ENCODE measurements at places on chromosomes 1 and 21.

DNA sequence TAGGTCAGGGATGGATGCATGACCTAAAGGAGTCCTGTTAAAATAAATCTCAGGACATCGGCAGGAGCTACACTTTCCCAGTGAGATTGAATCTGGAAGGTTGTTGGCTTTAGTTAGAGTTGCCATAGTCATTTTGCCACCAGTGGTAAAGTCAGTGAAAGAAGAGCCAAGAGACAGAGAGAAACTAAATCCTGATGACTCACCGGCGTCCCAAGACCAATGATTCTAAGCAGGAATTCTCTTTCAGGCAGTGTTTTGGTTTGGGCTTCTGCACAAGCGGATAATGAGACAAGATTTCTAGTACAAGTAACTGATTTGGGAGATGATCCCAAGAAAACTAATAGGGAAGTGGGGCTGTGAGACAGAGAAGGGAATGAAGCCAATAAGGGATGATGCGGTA, 88.8 kb upstream of the ETS2 start:
- no peak for DNase-seq

- DNase-seq = no peak
These were observed 10.8 kb downstream of the OSBPL9 start for GRCh38 chr1:51627672-51628071.

- DNase-seq = no peak
These were observed 14.2 kb upstream of the CITED4 start for GRCh38 chr1:40876436-40876761.

DNA sequence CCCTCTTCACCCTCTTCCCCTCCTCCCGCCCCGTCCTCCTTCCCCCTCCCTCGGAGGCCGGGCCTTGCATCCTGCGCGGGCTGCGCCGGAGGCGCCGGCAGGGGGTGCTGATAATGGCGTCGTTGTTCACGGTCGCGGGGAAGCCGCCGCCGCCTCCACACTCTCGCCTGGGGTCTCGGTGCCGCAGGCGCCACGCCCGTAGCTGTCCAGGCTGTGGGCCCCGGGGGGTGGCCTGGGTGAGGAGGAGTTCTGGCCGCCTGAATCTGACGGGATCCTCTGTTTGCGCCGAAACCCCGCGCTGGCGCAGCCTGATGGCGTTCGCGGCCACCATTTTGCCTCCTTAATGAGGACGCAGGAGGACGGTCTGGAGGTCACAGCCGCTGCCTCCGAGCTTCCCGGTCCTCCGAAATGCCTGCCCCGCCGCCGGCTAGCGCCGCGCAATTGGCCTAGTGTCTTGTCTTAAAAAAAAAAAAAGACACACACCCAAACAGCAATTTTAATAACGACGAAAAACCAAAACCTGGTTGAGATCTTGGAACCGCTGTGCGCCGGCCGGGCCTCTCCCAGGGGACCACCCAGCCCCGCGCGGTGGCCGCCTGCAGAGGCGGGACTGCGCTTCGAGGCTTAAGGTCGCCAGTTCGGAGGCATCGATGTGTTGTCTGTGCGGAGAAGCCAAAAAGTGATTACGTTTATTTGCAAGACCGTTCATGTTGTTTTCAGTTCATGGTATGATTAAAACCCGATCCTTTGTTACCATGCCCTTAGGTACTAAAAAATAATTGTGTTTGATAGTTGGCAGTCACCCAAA, 106.6 kb upstream of the HNRNPU start:
- DNase-seq = peak; percentile 98

GRCh38 chr1:231189683-231190270, 27.9 kb downstream of the TRIM67 start:
- DNase-seq = no peak

- DNase-seq = no peak
These were observed 2.8 kb downstream of the MAN1A2 start for GRCh38 chr1:117370071-117370470.

DNA sequence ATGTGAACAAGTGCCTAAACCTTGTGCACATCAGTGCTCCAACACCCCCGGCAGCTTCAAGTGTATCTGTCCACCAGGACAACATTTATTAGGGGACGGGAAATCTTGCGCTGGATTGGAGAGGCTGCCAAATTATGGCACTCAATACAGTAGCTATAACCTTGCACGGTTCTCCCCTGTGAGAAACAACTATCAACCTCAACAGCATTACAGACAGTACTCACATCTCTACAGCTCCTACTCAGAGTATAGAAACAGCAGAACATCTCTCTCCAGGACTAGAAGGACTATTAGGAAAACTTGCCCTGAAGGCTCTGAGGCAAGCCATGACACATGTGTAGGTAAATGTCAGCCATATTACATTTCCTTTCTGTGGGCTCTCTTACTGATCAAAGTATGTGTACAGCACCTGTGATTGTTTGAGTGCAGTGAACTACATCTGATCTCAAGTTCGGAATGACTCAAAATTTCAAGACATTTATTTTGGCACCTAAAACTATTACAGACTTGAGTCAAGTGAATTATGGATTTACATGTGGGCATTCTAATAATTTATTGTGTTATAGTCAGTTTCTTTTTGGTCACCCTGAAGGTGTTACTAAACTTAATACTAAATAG, 196.5 kb downstream of the TPR start:
- DNase-seq = no peak

GRCh38 chr1:227411066-227411465, 92.8 kb upstream of the CDC42BPA start:
- no peak for DNase-seq

DNA sequence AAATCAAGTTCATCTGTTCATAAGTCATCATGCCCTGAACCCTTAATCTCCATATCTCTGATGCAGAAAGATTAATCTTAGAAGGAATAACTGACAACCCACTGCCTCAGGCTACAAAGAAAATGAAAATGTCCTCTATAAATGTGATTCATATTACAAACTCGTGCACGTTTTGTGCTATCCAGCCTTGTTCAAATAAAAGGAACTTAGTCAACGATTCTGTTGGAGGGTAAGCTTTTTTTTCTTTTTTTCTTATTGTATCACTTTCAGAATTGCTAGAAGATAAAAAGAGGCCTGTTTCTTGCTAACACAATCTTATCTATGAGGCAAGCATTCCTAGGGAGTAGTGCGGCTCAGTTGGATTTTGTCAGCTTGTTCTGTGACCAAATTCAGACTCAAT, 228.4 kb downstream of the TM2D1 start:
- DNase-seq = no peak

DNA sequence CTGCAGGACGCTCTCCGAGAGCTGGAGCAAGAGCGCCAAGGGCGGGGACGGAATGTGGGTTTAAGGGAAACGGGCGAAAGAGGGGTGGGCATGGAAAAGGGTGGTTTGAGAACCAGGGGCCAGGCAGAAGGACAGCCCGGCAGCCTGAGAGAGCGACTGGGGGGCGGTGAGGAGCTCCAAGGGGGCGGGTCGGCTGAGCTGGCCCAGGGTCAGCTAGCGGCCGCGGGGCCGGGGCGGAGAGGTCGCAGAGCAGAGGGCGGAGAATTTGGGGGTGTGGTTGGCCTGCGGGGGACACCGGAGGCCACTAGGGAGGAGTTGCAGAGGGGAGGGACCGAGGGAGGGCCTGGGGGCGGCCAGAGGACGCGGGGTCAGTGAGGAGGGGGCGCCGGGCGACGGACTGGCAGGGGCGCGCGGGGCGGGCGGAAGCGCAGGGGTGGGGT, 54.7 kb downstream of the NDUFS5 start:
- peak; percentile 78 for DNase-seq

DNA sequence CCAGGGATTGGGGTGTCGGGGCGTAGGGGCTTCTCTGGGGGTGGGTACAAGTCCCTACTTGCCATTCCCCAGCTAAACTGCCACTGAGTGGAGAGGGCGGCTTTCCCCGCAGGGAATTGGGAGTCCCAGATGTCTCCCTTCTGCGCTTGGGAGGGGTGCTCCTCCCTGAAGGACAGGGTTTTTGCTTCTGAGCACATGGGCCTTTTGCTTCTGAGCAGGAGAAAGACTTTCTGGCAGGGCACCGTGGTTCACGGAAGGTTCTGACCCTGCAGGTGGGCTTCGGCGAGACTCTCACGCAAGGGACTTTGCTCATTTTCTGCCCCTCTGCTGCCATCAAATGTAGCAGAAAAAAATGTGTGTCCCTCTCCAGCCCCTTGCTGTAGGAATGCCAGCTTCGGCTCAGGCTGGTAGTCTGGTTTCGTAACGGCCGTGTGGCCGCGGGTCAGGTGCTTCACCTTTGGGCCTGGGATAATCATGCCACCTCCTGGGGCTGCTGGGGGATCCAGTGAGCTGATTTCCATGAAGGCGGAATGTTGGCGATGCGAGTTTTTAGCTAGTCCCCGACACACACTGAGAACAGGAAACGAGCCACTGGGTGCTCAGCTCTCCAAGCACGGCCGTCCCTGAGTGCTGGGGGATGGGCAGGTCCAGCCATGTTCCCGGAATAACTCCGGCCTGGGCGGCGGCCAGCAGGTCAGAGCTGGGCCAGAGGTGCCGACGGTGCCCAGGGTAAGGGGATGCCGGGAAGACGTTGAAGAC, 364.0 kb downstream of the CAMTA1 start:
- DNase-seq = peak; percentile 42

DNA sequence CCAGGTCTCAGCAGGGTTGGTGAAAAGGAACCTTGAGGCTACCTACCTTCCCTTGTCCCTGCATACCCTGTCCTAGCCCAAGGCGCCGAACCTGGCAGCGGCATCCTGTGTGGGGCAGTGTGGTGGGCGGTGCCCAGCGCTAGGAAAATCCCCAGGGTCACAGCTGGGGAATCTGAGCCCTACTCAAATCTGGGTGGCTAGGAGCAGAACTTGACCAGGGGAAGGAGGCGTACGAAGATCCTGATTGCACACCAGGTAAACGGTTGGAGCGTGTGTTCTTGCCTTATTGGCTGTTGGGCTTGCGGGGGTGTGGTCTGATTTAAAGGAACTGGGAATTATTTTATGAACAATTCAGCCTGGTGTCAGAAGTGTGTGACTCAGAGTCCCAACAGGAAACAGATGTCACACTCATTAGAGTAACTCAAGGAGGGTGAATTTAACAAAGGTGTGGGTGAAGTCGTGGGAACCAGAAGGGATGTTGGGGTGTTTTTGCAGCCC, 118.6 kb downstream of the LRIG2 start:
- DNase-seq = no peak

- DNase-seq = no peak
These were observed 23.7 kb downstream of the RRP1 start for GRCh38 chr21:43812957-43813655.

- DNase-seq = no peak
These were observed 159.9 kb upstream of the RAB4A start for GRCh38 chr1:229110986-229111385.

DNA sequence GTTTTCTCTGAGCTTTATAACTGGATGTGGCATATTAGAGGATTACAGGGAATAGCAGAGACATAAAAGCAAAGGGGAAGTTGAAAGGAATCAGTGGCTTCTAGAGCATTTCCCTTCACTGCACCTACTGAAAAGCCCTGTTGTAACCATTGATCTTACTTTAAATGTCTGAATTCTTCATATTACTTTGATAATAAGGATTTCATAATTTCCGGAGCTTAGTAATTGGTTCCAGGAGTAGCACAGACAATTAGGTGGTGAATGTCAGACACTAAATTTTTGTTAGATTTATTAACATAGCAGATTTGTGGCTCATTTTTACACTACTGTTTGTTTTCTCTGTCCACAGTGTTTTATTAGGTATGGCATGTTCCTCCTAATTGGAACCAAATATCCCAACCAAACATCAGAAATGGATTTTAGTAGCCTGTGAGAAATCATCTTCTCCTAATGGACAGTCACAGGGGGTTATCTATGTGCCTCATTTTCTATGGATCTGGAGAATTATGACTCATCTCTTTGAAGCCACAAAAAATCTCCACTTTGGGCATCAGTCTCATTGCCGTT, 100.5 kb downstream of the GIPC2 start:
- DNase-seq = no peak

GRCh38 chr1:153415850-153416570, at the start of gene S100A7A:
TSS of gene S100A7A (plus strand) at chr1:153416520. CDS start at chr1:153418083, 1,563 bp downstream.
- no peak for DNase-seq

- DNase-seq = no peak
These were observed 1.4 kb upstream of the ANKRD13C start for GRCh38 chr1:70355920-70356319.

DNA sequence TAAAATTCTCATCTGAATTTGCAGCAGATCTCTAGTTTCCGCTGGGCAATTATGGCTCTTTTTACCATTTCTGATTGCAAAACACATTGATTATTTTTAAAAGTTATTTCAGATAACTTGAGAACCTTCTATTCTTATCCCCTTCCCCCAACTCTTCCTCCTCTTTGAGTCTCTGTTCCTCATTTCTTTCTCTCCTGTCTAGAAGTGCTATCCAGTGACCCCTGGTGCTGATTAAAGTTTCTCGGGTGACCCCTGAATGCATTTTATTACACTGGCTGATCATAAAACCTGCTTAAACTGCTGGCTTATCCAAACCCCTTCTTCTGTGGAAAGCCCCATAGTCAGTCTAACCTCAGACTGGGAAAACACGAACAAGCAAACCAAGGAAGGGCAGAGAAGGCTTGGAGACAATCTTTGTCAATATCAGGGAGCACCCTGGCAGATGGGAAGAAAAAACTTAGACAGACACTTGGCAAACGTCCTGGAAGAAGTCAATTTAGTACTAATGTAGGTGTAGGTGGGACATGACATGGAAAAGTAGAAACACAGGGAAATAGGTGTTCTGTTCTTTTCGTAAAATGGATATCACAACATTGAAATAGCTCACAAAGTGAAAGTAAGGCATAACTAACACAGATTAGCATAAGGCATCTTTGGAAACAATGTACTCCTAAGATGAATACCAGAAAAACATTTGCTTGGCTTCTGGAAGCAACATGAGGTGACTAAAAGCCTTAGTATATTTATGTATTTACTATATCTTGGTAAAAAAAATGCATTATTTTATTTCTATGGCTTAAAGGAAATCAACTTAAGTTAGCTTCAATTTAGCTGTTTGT, 61.4 kb downstream of the GORAB start:
- no peak for DNase-seq

- DNase-seq = no peak
These were observed 41.9 kb downstream of the SMG7 start for GRCh38 chr1:183514235-183514634.

DNA sequence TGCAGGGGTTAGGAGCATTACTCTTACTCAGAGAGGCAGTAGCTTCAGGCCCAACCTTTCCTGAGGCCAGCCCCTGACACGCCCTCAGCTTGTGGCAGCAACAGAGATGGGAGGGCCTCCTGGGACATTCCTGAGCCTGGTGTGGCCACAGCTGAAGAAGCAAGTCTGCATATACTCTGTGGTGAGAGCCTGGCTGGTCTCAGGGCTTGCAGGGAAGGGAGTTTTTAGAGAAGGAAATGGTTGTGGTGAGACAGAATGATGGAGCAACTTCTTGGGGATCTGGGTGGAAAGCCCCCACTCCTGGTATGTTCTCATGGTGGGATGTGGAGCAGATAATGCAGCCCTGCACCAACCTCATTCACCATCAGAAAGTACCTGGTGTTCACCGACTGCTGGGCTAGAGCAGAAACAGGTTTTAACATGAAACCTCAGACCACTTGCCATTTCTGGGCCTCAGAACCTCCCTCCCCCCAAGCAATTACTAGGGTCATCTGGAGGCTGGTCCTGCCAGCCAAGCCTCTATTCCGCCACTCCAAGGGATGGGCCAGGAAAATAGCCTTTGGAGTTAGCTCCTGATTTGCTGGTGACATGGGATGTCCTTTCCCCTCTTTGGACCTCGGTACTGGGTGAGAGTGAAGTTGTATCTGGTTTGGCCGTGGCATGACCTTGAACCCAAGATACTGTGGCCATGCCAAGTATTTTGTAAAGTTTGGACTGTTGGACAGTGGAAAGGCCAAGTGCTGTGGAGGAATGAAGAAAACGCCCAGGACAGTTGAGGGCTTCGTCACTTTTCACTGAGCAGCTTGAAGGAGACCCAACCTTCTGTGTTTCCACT, 28.1 kb upstream of the RNF19B start:
- DNase-seq = peak; percentile 83

GRCh38 chr1:72891976-72892375, 609.6 kb upstream of the NEGR1 start:
- no peak for DNase-seq

- no peak for DNase-seq
These were observed 43.7 kb upstream of the CDC42BPA start for GRCh38 chr1:227362039-227362438.
